Activated T-helper 17 cell treated with anti-CD3 and anti-CD28 coated beads, Interleukin-2, amount 50 U/mL, for 72 hours (primary cell): ENCODE measurements at places on chromosomes 5 and 9. TPM values are rescaled to one million over a fixed set of nuclear protein-coding genes. Genes with fewer than 3 reads are reported as not detected.

Gene SPATA31C2
- not detected for total RNA-seq

- ATAC-seq = no peak
Observed at GRCh38 chr5:71778678-71779276, 59.7 kb downstream of the CARTPT start.

GRCh38 chr5:88116396-88116795 is 152.2 kb downstream of the TMEM161B start:
- no peak for ATAC-seq

Gene CDX1
- not detected for total RNA-seq

GRCh38 chr5:145360936-145361335 is 474.2 kb downstream of the PRELID2 start:
- no peak for ATAC-seq

DNA sequence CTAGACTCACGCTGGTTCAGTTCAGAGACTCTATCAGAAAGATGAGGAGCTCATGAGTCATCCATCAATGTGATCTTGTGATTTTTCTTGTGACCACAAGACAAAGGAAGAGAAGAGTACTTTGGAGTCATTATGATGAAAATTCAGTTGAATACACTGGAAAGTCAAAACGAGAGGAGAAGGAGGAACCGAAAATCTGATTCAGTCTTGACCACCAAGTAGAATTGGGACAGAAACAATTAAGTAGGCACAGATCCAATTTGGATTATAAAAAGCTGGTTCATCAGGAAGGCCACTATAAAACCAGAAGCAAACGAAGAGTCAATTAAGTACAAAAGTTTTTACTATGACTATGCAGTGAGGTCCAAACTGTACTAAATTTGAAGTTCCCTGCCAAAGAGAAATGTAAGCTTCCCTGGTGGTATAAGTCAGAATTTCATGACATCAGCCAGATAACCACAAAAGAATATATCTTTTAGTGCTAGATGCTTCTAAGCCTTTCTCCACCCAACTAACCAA is 90.9 kb downstream of the THBS4 start:
- peak; percentile 87 for ATAC-seq

GRCh38 chr5:175606409-175606808 is 51.5 kb upstream of the HRH2 start:
- ATAC-seq = no peak

- ATAC-seq = no peak
Observed at GRCh38 chr9:89955144-89955543, 350.3 kb downstream of the GADD45G start.

Gene ARSI
- total RNA-seq = not detected

Gene GLDC
- total RNA-seq = 19.4 TPM

Gene SPATA6L
- 0.84 TPM for total RNA-seq

DNA sequence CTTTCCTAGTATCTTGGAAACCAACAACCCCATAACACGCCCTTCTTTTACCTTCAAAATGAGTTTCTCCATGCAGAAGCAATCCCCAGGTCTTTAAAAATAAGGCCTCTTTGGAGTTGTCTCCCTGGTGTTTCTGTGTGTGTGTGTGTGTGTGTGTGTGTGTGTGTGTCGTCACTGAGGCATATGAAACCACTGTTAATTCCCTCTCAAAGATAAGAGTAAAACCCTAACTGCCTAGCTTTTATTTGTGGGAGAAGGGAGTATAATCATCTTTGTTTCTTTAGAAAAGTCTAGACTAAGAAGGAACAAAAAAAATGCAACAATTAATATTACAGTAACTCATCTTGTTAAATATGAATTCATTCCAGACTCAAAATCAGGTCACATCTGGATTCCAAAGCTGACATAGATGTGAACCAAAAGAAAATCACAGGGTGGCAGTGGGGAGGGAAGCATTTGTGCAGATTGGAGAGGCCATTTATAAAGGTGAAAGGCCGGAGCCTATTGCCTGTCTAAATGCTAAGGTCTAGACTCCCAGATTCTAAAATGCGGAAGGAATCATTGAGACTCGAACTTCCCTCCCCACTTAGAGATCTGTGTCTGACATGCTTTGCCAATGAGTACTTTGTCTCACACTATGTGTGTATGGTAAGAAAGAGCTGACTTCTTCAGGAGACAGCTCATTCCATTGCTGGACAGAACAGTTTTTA is 91.4 kb downstream of the ZNF366 start:
- no peak for ATAC-seq

GRCh38 chr9:89929673-89930480 is 325.1 kb downstream of the GADD45G start:
- ATAC-seq = no peak

GRCh38 chr5:76663573-76663972 is 40.4 kb upstream of the F2RL2 start:
- ATAC-seq = no peak

DNA sequence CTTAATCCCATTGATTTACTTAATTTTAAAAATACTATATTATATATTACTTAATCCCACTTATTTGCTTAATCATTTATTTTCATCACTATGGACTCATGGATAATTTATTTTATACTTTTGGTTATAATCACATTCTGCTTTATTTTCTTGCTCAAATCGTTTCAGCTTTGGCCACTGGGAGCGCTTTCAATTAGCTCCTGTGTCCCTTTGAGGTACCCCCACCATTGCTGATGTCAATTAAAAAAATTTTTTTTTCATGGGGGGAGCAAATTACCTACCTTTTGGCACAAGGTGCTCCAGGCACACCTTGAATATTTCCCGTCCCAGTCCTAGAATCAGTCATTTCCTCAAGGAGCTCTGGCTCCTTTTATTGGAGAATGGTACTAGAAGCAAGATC is 1.4 kb upstream of the TRIO start:
- no peak for ATAC-seq

Gene FOXD4
- 0.22 TPM for total RNA-seq

DNA sequence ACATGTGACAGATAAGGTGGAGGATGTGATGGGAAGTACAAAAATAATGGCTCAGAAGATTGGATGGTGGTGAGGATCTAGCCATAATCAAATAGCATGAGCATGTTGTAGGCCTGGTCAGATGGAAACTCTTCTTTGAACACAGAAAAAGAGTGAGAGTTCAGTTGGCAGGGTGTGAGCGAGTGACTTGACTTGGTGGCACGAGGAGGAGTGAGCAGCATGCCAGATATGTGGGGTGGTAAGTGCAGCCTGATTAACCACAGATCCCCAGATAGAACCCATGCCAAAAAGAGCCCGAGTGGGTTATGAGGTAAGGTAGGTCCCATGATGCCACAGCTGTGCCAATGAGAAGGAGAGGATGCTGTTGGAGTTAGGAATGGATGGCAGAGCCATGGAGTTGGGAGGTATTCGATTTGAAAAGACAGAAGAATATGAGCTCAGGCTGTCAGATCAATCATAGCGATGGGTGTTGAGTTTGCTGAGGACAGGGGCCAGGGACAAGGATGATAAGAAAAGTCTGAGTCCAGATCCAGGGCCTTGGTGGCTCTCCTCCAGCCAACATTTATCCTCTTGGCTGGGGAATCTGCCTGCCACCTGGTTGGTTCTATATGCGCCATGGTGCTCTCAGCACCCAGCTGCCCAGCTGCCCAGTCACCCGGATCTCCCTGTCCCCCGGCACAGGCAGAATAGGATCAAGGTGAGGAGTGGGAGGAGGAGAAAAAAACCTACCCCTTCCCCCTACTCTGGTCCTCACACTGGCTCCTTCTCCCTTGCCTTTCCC is 16.5 kb downstream of the GARNL3 start:
- ATAC-seq = no peak

- no peak for ATAC-seq
Observed at GRCh38 chr9:118693645-118694044, 675.6 kb downstream of the BRINP1 start.

Gene TXNDC8
- total RNA-seq = not detected

DNA sequence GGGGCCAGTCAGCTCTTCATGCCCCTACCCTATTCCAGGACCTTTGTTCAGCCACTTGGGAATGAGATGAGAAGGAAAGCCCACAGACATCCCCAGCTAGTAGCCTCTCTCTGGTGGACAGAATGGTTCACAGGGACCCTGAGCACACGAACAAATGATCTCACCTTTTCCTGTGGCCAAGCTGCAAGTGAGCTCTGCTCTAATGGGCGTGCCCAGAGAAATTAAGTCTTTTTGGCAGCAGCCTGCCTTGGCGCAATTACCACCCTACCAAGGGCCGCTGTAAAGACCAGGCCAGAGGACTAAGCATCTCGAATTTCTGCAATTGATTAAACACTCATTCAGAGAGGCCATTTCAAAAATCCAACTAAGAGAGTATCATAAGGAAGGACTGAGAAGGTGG is 56.0 kb downstream of the WHRN start:
- no peak for ATAC-seq

Gene CCL27
- total RNA-seq = 1.6 TPM

- no peak for ATAC-seq
Observed at GRCh38 chr5:88058625-88059024, 210.0 kb downstream of the TMEM161B start.

Gene WWC1
- 1.3 TPM for total RNA-seq

GRCh38 chr5:163384669-163385068 is 52.7 kb upstream of the CCNG1 start:
- ATAC-seq = no peak

GRCh38 chr5:68137511-68138140 is 77.9 kb upstream of the PIK3R1 start:
- no peak for ATAC-seq

DNA sequence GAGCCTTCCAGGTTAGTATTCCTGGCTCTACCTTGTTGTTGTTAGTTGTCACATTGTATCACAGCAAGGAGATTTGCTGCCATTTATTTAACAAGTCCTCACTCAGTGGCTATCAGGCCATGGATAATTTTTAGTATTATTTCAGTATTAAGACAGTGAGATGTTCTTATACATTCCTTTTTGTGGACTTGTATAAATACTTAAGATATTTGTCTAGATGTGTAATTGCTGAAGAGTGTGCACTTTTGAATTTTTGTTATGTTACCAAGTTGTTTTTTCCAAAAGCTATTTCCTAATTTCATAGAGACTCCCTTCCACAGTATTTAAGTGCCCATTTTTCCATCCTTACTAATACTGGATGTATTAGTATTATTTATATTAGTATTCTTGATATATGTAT is 22.0 kb downstream of the SLC36A1 start:
- no peak for ATAC-seq

- no peak for ATAC-seq
Observed at GRCh38 chr9:90034071-90034470, 429.3 kb downstream of the GADD45G start.

Gene MEF2C
- total RNA-seq = 0.77 TPM

- ATAC-seq = no peak
Observed at GRCh38 chr5:73311291-73312110, 137.1 kb downstream of the FOXD1 start.

- ATAC-seq = no peak
Observed at GRCh38 chr9:672851-673250, 168.6 kb upstream of the DMRT1 start.

Gene PCDH12
- total RNA-seq = 0.54 TPM

GRCh38 chr5:143790457-143791112 is 21.4 kb upstream of the HMHB1 start:
- ATAC-seq = no peak

Gene CTNNA1
- total RNA-seq = 92.1 TPM

DNA sequence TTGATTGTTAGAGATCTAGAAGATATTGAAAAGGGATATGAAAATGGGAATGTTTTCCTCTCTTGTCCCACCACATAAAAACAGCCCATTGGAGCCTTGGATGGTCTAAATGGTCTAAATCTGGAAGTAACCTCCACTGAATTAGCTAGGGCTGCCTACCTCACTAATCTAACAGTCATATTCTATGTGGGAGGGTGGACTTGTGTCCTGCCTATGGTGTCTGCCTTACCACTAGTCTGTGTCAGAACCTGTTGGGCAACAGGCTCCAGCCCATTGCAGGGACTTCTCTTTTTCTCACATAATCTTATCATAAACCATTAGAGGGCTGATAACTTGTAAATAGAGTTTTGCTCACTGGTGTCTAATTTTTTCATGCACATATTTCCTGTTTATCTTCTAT is 548.8 kb upstream of the CDH18 start:
- ATAC-seq = no peak

DNA sequence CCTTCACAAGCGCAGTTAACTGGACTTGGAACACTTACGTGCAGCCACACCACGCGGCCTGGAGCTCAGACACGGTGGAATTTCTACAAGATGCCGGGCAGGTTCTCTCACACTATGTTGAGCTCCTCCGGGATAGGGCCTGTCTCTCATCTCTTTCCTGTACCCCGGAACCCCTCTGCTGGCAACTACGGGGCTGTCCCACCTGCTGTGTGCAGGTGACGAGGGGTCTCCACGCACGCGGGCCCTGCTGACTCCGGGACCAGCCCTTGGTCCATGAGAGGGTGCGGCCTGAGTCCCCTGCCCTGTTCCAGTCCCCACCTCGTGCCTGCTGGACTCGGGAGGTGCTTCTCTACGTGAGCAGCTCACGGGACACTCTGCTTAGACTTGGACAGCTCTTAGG is 40.1 kb downstream of the SLC6A3 start:
- ATAC-seq = no peak

Gene FBP1
- total RNA-seq = 0.50 TPM

DNA sequence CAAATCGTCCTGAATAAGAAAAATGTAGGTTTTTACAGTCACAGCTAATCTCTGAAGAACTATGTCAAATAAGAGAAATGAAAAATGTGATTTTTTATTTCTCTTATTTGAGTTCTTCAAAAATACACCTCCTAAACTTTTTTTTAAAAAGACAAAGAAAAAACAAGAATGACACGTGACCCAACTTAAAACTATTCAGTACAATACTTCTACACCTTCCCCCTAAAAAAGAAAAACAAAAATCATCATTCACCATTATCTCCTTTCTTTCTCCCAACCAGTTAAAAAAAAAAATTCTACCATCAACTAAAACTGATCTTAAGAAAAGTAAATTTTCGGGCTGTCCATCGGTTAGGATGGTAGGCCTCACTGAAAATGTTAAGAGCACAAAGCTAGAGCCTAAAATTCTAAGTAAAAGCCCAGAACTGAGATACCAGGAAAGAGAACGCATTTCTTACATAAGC is 2.1 kb downstream of the RNF145 start:
- ATAC-seq = no peak
